ENCODE measurements at places on chromosomes 6 and 20. TPM values are rescaled to one million over a fixed set of nuclear protein-coding genes. Genes with fewer than 3 reads are reported as not detected.
A peak's percentile ranks its signal among the peaks of the same experiment; 100 is the strongest.

PERP gene
- 21.6 TPM for total RNA-seq

RIN2 gene
- total RNA-seq = 80.2 TPM

BAK1 gene
- 12.3 TPM for total RNA-seq

TCEA2 gene
- 30.6 TPM for total RNA-seq

CYP21A2 gene
- not detected for total RNA-seq

SASH1 gene
- total RNA-seq = 116 TPM

FGD2 gene
- total RNA-seq = not detected

SLC22A7 gene
- total RNA-seq = not detected

LRRC73 gene
- total RNA-seq = under 0.01 TPM

SLC35D3 gene
- total RNA-seq = not detected

OR2H1 gene
- not detected for total RNA-seq

TTLL9 gene
- total RNA-seq = under 0.01 TPM

ID1 gene
- 838 TPM for total RNA-seq

TRAPPC3L gene
- total RNA-seq = not detected

DNA sequence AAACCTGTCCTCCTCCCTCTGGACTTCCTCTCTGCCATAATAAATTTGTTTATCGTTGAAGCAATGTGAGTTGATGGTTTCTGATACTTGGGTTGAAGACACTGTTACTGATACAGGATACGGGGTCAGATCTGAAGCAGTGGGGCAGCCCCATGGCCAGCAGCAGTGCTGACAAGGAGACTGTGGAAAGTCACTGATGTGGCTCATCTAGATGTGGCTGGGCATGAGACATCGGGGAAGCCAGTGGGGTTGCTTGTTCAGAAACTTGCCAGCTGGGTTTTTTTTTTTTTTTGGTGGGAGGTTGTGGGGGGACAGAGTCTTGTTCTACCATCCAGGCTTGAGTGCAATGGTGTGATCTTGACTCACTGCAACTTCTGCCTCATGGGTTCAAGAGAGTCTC lies 2.6 kb upstream of the BPI start:
- DNase-seq = no peak

DNA sequence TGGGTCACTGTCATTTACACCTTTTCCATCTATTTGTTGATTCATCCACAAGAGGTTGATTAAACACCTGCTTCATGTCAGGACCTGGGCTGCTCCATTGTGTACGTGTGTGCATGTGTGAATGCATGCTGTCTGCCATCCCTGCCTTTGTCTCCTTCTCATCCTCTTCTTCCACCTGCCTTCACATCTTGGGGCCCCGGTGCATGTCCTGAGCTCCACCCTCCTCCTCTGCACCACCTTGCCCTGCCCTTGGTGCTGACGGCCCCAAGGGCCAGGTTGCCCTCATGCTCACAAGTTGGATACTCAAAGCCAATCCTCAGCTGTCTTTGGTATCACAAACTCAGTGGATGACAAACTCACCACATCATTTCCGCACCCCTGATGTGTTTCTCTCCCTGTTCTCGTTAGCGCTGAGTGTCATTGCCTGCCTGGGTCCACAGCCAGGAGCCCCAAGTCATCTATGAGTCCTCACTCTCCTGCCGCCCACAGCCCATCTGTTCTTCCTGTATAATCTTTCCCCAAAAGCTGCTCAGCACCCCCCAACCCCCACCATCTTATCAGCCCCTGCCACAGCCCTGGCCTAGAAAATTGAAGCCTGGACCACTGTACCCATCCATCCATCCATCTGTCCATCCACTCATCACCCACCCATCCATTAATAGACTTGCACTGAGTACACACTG lies 85.0 kb downstream of the SRC start:
- DNase-seq = no peak

- DNase-seq = no peak
Observed at GRCh38 chr6:35852994-35853393, 47.8 kb downstream of the LHFPL5 start.

DNA sequence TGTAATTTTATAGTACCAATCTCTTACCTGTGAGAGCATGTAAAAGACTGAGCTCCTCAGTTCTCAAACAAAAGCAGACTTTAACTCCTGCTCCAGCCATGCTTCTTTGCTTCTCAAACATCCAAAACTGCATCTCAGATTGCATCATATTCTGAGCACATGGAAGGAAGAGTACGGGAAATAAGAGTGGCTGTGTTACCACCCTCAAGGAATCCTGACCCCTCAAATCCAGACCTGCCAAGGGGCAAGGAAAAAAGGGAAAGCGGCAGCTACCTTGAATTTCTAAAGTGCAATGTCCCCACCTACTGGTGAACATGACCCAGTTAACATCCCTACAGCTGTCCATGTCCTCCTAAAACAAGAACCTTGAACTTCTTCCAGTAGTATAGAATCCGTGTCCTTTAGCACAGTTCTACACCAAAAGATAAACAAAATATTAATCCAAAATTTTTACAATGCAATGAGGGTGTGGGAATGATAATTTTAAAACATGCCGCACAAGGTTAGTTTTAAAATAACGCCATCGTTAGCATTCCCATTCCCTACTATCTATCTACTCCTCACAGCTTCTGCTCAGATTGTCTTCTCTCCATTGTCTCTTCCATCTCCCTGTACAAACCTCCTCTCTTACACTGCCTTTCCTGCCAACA lies 34.1 kb upstream of the HLA-DQB1 start:
- peak; percentile 70 for DNase-seq

DNA sequence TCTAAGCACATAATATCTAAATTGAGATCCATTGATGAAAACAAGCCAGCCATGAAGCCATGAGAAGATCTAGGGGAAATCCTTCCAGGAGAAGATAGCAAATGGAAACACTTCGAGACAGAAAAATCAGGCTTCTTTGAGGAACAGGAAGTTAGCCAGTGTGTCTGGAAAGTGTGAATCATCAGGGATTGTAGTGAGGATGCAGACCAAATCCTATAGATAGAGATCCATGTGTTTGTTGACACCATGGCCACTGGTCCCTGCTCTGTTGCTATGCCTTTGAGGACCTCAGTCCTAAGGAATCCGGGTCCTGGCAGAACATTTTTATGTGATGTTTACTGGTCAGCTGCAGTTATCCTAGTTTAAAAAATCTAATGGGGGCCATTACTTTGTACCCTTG lies 6.6 kb upstream of the ELOVL2 start:
- DNase-seq = no peak

DNA sequence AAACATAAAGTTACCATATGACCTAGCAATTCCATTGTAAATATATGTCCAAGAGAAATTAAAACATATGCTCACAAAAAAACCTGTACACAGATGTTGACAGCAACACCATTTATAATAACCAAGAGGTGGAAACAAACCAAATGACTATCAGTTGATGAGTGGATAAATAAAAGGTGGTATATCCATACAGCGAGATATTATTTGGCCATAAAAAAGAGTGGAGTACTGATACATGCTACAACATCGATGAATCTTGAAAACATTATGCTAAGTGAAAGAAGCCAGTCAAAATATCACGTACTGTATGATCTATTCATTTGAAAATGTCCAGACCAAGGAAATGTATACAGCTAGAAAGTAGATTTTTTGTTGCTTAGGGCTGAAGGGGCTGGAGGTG lies 2.9 kb downstream of the CAP2 start:
- no peak for DNase-seq

GRCh38 chr6:3835055-3835731 lies 14.0 kb upstream of the FAM50B start:
- no peak for DNase-seq

DNA sequence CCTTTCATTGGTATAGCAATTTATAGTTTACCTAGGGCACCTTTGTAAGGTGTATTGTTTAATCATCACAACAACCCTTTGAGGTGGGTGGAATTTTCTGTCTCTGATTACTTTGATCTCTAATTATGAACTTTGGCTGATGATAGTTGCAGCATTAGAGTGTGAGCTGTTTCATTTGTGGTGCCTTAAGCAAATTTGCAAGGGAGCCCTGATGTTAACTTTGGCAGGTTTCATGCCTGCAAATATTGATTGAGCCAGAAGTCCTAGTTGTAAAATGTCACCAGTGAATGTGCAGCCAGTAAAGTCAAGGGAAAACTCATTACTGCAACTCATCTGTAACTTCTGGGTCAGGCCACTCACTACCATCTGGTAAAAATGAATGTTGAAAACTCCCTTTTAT lies 29.8 kb downstream of the CTNNBL1 start:
- DNase-seq = no peak

DNA sequence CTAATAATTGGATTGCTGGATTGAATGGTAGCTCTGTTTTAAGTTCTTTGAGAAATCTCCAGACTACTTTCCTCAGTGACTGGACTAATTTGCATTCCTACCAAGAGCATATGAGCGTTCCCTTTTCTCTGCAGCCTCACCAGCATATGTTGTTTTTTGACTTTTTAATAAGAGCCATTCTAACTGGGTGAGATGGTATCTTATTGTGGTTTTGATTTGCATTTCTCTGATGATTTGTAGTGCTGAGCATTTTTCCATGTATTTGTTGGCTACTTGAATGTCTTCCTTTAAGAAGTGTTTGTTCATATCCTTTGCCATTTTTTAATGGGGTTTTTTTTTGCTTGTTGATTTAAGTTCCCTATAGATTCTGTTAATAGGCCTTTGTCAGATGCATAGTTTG lies 94.7 kb upstream of the AHI1 start:
- DNase-seq = no peak

GRCh38 chr6:28537509-28538140 lies 11.9 kb downstream of the GPX5 start:
- no peak for DNase-seq

DNA sequence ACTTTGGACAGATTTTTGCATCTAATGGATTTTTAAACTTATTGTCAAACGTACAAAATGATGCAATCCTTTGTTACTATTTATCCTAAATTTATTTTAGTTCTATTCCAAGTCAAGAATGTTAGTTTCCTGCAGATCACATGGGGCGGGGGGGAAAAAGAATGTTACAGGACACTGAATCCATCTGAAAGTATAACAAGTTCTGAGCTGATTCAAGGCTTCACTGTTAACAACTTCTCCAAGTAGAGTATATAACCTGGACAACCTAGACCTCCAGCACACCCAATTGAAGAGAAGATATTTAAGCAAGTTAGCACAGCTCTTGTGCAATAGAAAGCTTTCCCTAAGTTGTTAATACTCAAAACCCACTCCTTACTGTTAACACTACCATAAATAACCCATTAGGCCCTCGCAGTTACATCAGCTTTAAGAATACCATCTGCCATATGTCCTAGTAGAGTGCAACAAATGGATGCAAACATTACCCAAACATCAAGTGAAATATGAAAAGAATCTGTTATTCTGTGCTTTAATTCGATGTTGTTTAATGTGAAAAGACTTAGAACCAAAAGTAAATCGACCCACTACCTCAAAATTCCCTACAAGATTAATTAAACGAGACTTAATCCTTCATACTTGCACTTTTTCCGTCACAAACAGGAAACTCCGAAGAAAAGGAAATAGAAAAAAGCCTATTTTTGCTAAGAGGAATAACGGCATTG lies 1.3 kb downstream of the SEC63 start:
- DNase-seq = peak; percentile 29

- DNase-seq = no peak
Observed at GRCh38 chr20:56592211-56592610, 36.9 kb upstream of the TFAP2C start.

GRCh38 chr20:63814891-63815614 lies 16.0 kb downstream of the ZBTB46 start:
- no peak for DNase-seq

- peak; percentile 46 for DNase-seq
Observed at GRCh38 chr6:36676141-36677058, 2.1 kb upstream of the CDKN1A start.

- DNase-seq = peak; percentile 1
Observed at GRCh38 chr6:72140795-72141194, 254.4 kb downstream of the RIMS1 start.

- no peak for DNase-seq
Observed at GRCh38 chr20:36925234-36925633, 26.3 kb downstream of the SAMHD1 start.

DNA sequence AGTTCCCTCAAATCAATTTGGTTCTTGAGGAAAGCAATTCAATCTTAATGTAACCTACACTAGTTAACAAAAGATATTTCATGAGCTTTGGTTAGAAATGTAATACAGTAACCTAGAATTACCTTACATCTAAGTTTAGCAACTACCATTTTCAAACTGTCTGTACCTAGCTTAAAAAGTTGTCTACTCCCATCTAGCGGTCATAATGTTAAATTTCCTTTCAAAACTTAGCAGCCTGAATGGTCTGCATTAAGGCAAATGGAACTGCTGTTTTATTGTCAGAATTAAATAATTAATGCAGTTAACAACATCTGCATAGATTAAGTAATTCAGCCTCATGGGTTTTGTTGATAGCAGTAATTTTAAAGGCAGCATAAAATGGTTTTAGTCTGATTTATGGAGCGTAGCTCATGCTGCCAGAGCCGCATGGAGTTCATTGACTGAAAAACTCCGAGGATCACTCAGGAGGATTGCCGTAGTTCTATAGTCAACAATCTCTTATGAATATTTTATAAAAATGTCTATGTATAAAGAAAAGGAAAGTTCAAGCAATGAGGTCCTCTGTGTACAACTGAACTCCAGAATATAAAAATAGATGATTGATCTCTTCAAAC lies 485.4 kb upstream of the MANEA start:
- DNase-seq = peak; percentile 72

- DNase-seq = peak; percentile 79
Observed at GRCh38 chr20:47620808-47621805, 119.4 kb downstream of the NCOA3 start.

DNA sequence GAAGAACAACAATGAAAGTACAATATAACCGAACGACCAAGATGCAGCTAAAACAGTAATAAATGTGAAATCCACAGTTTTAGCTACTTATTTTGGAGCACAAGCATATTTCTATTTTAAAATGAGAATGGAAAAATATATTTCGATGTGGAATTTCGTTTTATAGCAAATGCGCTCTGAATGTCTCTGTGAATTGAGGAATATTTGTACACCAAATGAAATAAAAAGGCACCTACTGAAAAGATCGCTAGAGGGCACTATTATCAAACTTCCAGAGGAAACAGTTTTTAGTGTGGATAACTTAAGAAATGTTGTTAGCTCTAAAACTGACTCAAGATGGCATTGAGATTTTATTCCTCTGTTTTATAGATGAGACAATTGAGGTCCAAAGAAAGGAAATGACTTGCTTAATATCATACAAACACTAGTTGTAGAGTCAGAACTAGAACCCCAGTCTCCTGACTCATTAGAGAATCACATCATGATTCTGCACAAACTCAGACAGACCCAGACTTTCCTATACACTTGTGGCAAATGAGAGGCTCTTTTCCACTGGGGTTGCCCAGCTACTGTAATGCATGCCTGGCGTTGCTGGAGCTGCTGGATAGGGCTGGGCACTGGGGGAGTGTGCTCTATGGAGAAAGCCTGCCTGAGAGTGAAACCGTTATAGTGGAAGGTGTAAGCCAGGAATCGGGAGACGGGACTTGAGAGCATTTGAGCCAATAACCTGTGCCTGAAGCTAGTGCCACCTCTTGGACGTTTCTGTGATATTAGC lies 51.9 kb downstream of the GCLC start:
- DNase-seq = peak; percentile 57

DNA sequence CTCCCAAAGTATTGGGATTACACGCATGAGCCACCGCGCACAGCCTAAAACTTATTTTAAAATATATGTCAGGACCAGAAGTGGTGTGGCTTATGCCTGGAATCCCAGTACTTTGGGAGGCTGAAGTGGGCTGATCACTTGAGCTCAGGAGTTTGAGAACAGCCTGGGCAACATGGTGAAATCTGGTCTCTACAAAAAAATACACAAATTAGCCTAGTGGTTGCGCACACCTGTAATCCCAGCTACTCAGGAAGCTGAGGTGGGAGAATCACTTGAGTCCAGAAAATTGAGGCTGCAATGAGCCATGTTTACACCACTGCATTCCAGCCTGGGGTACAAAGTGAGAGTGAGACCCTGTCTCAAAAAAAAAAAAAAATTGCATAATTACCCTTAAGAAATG lies 13.7 kb downstream of the PXT1 start:
- DNase-seq = peak; percentile 13

All from lung microvascular endothelial cell (primary cell).